ENCODE measurements at places on chromosomes 5 and 9.
A peak's percentile ranks its signal among the peaks of the same experiment; 100 is the strongest.

DNA sequence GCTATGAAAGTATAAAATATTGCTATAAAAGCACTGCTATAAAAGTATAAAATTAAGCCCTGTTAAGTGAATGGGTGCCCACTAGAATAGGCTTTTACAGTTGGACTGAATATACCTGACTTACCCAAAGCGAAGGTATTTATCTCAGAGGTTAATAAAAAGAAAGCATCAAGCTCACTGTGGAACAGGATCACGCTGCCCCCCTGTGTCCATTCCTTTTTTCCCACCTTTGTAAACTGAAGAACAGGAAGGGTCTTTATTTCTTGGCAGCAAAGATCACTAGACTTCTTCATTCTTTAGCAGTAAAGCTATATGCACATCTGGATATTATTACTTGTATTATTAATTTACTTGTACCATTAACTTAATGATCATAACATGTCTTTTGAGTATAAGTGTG is 22.1 kb upstream of the PLPP6 start:
- peak; percentile 41 for DNase-seq

GRCh38 chr5:134846641-134846960 is 833 bp downstream of the C5orf24 start:
- DNase-seq = peak; percentile 49

- no peak for DNase-seq
Measured at GRCh38 chr5:38022631-38023030, 182.8 kb upstream of the GDNF start.

DNA sequence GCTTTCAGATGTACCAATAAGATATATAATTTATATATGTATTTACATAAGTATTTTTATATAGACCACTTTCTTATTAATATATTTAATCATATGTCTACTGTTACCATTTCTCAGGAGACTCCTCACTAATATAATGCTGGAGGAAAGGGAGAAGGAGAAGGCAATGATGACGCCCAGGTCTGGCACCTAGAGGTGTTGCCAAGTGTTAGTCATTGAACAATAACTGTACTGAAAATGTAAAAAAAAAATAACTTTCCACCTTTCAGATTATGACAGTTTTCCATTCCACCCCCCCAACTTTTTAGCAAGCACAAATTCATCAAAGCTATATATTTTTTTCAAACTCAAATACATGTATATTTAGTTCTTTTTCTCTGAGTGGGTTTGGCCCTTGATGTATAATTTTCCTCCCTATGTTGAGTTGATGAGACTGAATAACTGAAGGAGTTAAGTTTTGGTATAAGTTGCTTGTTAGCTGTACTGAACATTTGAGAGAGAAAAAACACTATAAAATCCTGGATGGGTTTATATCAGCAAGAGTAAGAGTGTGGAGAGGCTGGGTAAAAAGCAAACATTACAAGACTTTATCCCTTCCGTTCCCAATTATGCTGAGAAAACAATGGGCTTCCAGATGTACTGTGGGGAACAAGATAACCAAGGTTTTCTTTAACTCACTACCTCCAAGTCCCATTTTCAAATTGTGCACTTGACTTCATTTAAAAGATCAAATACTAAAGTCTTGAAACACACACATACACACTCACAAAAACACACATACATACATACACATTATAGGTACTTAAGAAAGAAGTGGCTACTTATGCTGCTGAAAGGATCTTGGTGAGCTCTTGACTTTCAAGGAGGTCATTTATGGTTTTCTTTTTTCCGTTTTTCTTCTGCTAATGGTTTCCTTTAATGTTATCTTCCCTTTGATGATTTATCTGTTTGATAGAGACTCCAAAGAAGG is 142.8 kb upstream of the IFNE start:
- no peak for DNase-seq

DNA sequence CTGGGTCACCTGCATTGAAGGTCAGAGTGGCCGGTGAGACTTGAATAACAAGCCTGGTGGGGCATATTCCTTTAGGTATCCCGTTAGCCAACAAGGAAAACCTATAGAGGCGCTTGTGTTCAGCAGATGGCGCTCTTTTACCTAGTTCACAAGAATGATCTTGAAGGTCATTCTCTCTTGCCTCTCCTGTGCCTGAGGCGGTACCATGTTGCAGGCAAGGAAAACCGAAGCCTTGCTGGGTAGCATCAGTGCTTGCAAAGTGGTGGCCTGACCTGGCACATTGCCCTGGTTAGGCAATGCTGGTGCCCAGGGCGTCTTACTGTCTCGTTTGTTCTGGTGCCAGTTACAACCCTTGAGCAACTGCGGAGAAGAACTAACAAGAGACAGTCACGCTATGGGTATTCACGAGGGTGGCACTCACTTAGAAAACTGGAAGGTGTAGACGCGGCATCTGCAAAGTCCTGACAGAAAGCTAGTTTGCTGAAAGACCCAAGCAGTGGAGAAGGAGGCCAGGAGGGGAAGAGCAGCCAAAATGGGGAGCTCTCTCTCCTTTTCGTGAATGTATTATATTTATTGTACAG is 56.7 kb downstream of the AOPEP start:
- DNase-seq = peak; percentile 42

DNA sequence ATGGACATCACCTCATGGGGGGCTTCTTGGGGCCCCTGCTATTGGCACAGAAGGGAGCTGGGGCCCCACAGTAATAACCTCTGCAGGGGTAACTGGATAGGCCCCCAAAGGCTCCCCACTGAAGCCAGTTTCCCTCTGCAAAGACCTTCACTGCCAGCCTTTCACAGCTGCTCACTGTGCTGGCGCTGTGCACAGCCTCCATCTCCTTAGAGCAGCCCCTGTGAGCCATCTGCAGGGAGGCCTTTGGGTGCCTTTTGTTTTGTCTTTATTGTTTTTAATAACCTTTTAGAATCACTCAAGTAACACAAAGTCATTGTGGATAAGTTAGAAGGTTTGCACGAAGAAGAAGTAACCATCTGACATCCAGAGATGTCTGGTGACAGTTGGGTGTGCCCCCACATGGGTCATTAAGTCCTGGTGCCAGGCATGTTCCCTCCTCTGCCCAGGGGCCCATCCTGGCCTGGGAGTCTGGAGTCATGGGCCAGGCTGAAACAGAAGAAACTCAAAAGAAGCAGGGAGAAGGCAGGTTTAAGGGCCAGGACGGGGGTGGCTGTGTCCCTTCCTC is 42.7 kb downstream of the NCS1 start:
- DNase-seq = no peak

DNA sequence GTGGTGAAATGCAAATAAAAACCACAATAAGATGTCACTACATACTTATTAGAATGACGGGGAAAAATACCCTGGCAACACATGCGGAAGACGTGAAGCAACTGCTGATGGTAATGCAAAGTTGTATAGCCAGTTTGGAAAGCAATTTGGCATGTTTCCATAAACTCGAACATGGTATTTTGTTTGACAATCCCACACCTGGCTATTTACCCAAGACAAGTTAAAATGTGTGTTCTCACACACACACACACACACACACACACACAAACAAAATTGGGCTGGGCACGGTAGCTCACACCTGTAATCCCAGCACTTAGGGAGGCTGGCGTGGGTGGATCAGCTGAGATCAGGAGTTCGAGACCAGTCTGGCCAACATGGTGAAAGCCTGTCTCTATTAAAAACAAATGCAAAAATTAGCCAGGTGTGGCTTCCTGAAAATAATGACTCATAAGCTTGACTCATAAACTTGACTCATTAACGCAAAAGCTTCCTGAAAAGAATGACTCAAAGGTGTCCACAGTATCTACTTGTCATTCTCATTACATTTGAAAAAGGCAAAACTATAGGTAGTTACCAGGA is 456.5 kb downstream of the CDH18 start:
- DNase-seq = no peak

GRCh38 chr5:33788922-33789566 is 102.7 kb downstream of the ADAMTS12 start:
- DNase-seq = no peak

GRCh38 chr9:3569529-3569928 is 43.7 kb upstream of the RFX3 start:
- no peak for DNase-seq

DNA sequence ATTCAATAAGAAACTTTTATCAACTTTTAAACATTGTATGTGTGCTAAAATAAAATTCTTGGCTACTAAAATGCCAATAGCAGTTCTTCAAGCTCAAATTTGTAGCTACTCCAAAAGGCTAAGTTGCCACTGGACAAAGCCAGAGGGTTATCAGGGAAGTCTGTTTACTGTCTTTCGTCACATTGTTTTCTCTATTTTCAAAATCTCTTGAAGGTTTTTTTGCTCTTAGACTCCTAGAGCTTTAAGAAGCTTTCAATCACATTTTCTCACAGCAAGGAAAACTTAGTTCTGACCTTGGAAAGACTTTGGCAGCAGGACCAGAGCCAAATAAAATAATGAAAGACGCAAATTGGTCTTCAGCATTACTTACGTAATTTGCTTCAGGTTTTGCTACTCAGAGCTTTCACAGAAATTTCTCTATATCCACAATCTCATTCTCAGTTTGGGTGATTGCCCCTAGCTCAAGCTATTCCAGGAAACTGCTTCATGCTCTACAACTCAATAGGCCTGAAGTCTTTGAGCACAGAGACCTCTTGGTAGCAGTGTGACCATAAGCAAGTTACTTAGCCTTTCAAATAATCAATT is 257.7 kb downstream of the GABRG2 start:
- DNase-seq = no peak

GRCh38 chr5:136042156-136042555 is 13.4 kb downstream of the TGFBI start:
- no peak for DNase-seq

DNA sequence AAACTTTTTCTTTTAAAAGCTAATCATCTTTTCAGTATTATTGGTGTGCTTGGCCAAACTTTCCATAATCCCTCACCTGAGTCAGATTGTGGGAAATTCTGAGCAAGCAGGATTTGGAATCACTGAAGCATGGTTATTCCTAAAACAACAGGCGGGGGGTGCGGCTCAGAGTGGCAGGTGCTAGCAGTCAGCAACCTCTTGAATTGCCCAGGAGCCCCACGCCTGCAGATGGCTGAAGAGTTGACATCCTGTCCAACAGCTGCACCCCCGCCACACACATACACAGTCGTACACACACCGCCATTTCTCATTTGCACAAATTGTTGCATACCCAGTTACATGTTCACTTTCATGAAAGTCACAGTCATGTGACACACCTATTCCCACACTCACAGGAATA is 96.6 kb downstream of the LHX2 start:
- no peak for DNase-seq

- no peak for DNase-seq
Measured at GRCh38 chr9:23700359-23700758, 125.7 kb downstream of the ELAVL2 start.

- no peak for DNase-seq
Measured at GRCh38 chr9:38061326-38061977, 7.6 kb downstream of the SHB start.

DNA sequence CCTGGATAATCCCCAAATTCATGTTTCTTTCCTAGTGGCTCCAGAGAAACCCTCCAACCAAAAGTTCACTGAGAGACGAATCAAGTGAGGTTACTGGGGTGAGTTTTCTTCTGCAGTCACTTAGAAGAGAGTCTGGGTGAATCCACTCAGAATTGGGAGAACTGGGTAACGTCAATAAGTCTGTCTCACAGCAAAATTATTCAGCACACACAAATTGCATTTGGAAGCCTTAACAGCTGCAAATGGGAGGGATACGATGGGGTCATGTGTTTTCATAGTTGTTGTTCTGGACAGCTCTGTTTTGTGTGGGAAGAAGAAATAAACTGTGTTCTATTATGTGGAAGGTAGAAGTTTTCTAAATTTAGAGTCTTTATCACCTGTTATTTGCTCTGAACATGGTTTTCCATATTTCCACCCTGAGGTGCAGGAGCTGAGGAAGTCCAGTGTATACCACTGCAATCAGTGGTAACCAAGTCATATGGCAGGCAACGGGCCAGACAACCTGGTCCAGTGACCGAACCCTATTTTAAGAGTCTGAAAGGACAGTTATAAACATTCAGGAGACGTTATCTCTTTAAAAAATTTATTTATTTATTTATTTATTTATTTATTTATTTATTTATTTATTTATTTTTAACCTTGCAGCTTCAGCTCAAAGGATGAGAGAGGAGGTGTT is 21.9 kb downstream of the MARCHF3 start:
- DNase-seq = no peak

DNA sequence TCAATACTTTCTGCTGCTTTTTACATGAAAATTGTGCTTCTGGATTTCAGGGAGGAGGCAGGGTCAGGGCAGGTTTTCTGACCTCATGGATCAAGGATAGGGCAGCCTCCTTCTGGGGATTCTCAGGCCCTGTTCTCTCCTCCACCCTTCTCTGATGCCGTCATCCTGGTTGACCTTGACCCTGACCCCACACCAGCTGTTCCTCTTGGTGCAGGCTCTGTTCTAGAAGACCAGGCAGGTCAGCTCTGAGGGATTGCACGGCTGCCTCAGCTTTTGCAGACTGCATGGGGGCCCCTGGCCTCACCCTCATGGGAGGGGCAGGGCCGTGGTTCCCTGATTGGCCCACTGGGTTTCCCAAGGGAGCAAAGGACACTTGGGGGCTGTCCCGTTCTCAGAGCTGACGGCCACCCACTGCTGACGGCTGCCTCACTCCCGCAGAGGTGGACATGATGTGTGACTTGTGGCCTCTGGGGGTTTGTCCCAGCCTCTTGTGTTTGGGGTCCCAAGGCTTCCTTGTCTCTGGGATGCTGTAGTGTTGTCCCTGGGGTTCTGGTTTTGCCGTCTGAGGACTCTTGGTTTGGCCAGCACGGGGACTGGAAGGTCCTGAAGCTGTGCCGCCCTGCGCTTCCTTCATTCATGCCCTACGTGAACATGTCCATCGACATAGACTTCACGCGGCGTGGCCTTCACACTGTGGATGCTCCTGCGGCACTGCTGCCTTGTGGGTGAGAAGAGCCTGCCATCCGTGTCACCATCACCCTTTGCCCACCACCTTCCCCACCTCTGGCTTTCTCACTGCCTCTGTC is 34.5 kb downstream of the CEP72 start:
- DNase-seq = no peak

- DNase-seq = no peak
Measured at GRCh38 chr5:1130218-1130946, 18.5 kb upstream of the SLC12A7 start.

- DNase-seq = no peak
Measured at GRCh38 chr5:61575103-61575502, 243.0 kb downstream of the ZSWIM6 start.

DNA sequence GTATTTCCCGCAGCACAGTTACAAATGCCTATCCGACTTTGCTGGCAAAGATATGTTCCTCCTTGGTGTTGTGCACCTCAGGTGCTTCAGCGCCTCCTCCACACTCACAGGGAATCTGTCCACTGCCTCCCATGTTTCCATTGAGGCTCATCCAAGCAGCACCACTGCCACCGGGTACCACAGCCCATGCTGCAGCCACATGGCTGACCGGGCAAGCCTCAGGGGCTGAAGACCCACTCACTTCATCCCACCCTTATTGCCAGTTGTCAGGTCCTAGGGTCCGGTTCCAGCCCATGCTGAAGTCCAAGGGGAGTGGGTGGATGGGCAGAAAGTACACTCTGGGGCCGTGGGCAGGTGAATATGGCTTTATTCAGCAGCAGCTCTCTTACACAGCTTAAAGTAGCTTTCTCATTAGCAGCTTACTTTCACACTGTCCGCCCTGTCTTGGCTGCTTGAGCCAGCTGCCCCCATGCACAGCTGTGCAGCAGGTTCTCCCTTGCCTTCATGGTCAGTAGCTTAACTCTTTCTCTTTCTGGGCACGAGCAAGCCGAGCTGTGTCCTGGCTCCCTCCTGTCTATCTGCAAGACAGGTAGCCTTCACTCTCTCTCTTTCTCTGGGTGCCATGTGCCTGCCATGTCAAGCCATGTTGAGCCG is 1052.3 kb downstream of the PTPRD start:
- no peak for DNase-seq

Measured in stimulated activated naive CD8-positive, alpha-beta T cell treated with anti-CD3 and anti-CD28 coated beads, Interleukin-15, Interleukin-2, amounts not matched to agents 100 U/mL and 50 U/mL, for 24 hours (primary cell).